ENCODE measurements at places on chromosomes 11 and 22. TPM values are rescaled to one million over a fixed set of nuclear protein-coding genes. Genes with fewer than 3 reads are reported as not detected.

The OR56A5 gene
- not detected for total RNA-seq

- H3K27me3 ChIP-seq: peaks cover 4% of the 10 kb centered on the region
- no peak overlapping the region for H3K27ac ChIP-seq
- H3K4me3 ChIP-seq: no peak overlapping the region
These were observed 304.6 kb downstream of the OPCML start for GRCh38 chr11:133227632-133228111.

DNA sequence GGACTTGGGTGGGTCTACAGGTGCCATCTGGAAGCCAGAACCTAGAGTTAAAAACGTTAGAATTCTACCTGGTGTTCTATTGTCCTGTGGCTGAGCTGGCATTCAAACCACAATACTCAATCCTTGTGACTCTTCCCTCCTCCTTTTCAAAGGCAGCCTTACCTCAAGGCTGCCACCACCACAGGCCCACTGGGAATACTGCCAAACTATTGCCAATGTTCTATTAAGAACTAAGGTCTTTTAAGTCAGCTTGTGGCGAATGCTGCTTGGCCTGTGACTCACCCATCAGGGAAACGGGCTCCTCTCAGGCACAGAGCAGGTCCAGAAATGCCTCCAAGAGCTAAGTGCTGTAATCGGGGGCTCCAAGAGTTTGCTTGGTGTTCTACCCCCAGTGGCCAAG is 1008.4 kb downstream of the JRKL start:
- no peaks in the 10 kb centered on the region for H3K27me3 ChIP-seq
- no peaks in the 10 kb centered on the region for H3K4me1 ChIP-seq
- H3K27ac ChIP-seq: no peak overlapping the region
- no peak for DNase-seq
- H3K36me3 ChIP-seq: no peaks in the 10 kb centered on the region

The DDIAS gene
- total RNA-seq: 2.5 TPM

The CCDC15 gene
- total RNA-seq: 1.3 TPM

DNA sequence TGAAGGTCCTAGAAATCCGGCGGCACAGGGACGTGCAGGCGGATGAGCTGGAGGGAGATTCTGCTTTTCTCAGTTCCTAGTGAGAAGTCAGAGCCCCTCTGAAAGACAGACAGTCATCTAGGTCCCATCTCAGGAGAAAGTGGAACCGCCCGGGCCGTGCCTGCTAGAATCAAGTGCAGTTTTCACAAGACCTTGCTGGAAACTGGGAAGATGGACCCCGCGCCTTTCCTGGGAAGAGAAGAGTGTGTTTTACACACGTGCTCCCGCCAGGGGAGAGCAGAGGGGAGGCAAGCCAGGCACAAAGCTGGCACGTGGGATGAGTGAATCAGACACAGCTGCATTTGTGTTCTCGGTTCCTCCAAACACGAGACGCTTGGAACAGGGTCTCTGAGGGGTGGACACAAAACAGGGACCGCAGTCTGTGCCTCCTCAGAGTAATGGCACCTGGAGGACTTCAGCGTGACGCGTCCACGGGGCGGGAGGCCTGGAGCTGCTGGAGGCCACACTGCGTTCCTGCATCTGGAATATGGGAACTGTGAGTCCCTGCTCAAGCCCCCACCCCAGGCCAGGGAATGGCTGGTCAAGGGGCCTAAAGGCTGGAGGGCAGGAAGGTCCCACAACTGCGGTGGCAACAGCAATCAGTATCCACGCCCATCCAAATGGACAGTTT is 218.3 kb downstream of the BRD1 start:
- H3K36me3 ChIP-seq: no peaks in the 10 kb centered on the region
- no peaks in the 10 kb centered on the region for H3K27me3 ChIP-seq
- no peaks in the 10 kb centered on the region for H3K4me1 ChIP-seq
- H3K27ac ChIP-seq: no peak overlapping the region

The OSM gene
- not detected for total RNA-seq

The ACCS gene
- total RNA-seq: 4.5 TPM

The OR8G1 gene
- not detected for total RNA-seq

The ENDOD1 gene
- 91.6 TPM for total RNA-seq

GRCh38 chr22:16967453-16968217 is 40.4 kb downstream of the GAB4 start:
- DNase-seq: no peak
- no peak overlapping the region for H3K27ac ChIP-seq
- H3K4me3 ChIP-seq: no peak overlapping the region
- H3K27me3 ChIP-seq: no peaks in the 10 kb centered on the region
- no peaks in the 10 kb centered on the region for H3K4me1 ChIP-seq
- H3K36me3 ChIP-seq: no peaks in the 10 kb centered on the region

Data from osteocyte (in vitro differentiated cells).